ENCODE measurements at places on chromosomes 1 and 21.
A peak's percentile ranks its signal among the peaks of the same experiment; 100 is the strongest.

DNA sequence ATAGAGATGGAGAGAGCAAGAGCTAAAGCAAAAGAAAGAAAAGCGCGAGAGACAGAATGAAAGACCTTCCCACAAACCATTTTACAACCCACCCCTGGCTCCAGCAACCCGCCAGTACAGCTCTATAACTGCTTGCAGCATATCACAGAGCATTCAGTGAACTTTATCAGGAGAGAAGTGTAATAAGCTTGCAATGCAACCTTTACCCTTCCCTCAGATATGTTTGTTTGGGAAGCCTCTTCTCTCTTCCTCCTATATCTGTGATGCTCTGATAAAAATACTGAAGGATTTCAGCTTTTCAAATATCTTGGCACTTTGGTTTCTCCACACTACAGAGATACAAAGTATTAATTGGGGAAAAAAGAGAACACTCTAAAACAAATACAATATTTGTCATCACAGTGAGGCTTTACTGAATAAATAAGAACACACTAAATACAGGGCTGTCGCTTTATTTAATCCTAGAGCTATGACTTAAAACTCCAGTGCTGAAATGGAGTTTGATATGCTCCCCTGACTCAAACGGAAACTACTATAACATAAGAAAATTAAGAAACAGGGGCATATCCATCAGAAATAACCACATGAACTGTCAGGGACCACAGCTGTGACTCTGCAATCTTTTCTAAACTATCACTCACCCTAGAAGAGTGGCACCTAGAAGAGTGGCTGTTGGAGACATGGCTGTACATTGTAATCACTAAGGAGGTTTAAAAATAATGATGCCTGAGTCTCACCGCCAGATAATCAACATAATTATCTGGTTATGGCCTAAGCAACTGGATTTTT lies 6.7 kb downstream of the CRP start:
- no peak for DNase-seq

- no peak for DNase-seq
Observed at GRCh38 chr1:171850651-171851350, 9.5 kb downstream of the DNM3 start.

GRCh38 chr1:92934395-92935378 lies 26.6 kb downstream of the DIPK1A start:
- DNase-seq = no peak

GRCh38 chr21:29682800-29683199 lies 257.0 kb downstream of the GRIK1 start:
- DNase-seq = no peak

- no peak for DNase-seq
Observed at GRCh38 chr21:26080211-26080610, 90.4 kb downstream of the APP start.

DNA sequence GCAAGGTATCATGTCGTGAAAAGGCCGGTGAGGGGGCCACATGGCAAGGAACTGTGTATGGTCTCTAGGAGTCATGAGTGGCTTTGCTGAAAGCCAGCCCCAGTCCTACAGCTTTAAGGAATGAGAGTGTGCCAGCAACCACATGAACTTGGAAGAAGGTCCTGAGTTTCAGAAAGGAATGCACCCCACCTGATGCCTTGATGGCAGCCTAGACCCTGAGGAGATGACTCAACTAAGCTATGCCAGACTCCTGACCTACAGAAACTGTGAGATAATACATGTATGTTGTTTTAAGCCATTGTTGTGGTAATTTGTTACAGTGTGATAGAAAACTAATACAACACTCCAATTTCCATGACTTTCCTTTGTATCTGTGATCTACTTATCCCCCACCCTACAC lies 33.5 kb upstream of the AKT3 start:
- no peak for DNase-seq

DNA sequence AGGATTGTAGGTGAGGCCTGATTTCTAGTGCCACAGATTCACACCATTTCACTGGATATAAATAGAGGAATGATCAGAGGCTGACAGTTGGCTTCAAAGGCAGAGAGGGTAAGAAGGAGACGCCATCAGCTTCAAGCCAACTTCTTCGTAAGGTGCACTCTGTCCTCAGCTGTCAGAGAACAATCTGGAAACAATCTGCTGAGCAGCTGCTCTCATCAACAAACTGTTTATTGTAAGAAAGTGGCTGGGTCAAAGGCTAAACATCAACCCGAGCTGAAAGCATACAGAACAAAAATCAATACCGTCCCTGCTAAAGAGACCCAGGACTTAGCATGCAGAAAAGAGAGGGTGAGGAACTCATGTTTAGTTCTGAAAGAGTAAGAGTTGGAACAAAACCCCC lies 48.2 kb downstream of the HLCS start:
- no peak for DNase-seq

GRCh38 chr1:19811206-19811851 lies 3.8 kb downstream of the RNF186 start:
- no peak for DNase-seq

GRCh38 chr21:42148097-42148496 lies 70.8 kb upstream of the ABCG1 start:
- DNase-seq = no peak

GRCh38 chr21:33360281-33360680 lies 35.5 kb downstream of the IFNAR1 start:
- no peak for DNase-seq

GRCh38 chr1:196660852-196661251 lies 9.0 kb downstream of the CFH start:
- DNase-seq = peak; percentile 43

DNA sequence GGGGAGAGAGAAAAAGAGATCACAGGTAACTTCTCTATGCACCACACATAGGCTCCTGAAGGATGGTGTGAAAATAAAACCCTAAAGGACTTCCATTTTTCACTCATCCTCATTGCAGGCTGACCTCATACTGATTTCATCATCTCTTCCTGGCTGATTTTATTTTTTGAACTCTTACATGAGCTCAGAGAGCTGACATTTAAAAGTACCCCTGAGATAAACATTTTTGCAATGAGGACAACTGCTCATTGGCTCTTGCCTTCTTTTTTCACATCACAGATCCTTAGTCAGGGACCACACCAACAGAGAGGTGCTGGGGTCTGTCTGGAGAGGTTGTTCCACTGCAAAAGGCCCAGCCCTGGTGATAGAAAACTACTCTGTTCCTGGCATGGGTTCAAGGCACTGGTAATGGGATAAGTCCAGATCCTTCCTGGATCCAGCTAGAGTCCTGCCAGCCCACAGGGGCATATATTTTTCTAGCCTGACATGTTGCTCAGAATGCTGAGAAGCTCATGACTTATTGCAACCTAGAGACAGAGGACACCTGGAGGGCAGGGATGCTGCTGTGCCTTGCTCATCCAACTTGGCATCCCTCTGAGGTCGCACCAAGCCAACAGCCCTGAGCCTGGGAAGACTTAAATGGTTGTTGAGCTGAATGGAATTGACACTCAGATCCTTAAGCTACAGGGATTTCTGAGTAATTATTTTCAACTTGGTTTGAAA lies 360.0 kb downstream of the HHAT start:
- DNase-seq = no peak

DNA sequence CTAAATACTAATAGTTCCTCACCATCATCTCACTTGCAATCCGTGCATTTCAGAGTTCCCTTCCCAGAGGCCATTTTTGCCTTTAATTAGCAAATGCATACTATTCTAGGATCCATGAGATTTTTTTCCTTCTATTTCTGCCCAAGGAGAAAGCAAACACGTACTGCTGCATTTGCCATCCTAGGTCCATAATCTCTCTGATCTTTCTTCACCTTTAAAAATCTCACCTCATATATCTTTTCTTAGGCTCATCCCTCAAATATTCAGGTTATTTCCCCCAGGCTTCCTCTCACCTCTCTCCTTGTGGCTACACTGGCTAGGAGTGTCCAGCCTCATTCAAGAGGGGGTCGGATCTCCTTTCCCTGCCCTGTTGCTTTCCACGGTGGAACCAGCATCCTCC lies 338.6 kb downstream of the SETD4 start:
- no peak for DNase-seq

- no peak for DNase-seq
Observed at GRCh38 chr1:28354121-28354520, 15.4 kb upstream of the PHACTR4 start.

- no peak for DNase-seq
Observed at GRCh38 chr21:28770867-28771661, 221.6 kb downstream of the LTN1 start.

- peak; percentile 58 for DNase-seq
Observed at GRCh38 chr1:87330057-87330884, 1.6 kb downstream of the LMO4 start.

DNA sequence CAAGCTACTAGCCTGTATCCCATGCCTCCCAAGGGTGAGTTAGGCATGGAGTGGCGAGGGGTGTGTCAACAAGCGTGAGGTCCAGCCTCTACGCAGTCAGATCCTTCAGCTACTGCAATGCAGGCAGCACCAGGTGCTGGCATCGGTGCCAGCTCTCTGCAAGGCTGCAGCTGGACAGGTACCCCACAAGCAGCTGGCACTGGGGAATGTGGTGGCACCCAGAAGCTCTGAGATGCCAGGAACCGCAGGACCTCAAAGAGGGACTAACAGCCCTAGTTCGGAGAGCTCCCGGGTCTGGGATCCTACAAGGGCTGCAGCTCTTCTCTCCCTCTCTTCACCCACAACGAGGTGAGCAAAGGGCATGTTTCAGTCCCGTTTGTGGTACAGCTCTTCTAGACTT lies 974.5 kb downstream of the LTN1 start:
- DNase-seq = no peak

DNA sequence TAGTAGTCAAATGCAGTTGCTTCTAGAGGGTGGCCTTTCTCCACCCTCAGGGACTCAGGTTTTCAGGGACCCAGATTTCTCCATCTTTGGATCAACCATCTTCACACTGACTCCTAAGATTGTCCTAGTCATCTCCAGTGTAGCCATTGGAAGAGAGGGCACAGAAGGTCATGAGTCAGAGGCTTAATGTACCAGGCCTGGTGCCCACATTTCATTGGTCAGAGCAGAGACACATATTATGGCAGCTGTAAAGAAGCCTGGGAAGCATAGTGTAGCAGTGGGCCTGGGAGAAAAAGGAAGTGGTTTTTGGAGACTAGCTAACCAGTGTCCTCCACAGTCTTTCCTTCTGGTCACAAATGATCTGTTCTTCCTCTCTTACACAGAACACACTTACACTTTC lies 122.5 kb downstream of the GIPC2 start:
- DNase-seq = peak; percentile 23

DNA sequence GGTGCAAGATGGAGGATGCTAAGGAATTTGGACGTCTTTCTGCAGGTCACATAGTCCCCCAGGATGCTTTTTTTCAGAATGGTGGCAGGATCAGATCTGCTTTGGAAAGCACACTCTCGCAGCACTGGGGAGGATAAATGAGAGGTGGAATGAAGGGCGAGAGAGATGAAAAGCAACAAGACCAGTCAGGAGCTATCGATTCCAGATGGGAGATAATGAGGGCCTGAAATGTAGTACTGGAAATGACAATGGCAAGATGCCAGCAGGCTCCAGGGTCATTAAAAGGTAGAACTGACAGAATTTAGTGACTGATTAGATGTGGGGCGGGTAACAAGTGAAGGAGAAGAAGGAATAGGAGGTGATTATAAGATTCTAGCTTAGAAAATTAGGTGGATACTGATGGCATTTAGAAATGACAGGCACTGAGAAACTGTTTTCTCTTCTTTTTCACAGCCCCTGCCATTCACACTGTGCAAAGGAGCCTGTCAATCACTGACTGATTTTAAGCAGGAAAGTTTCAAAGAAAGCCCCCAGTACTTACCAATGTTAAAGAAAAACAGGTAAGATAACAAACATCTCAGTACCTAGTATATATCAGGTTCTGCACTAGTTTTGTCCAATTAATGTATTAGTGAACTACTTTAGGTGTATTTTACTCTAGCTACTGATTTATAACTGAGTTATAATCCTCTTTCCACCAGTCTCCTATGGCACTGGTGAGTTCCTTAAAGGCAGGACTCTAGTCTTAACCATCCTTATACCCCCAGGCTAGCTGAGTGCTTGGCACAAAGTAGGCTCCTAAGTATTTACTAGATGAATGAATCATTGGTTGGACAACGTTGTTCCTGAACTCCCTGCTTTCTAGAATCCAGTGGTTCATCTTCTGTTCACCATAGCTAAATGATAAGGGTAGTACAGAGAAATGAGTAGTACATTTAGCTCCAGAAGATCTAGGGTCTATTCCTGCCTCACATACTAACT lies 9.2 kb downstream of the PIGM start:
- no peak for DNase-seq

GRCh38 chr1:112723511-112723839 lies 8.3 kb upstream of the PPM1J start:
- no peak for DNase-seq

DNA sequence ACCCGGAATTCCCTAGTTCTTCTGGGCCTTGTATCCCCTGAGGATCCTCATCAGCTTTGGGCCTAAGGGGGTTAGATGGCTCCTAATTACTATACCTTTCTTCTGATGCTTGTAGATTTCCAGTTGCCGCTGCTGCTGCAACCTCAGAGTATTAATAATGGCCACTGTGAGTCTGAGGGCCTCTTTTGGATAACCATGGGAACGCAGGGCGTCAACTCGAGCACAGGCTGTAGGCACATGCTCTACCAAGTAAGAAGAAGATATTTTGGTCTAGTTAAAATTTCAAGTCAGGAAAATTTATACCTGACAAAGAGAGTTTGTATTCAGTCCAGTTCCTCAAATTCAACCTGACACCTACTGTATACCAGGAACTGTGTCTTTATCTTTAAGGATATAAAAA lies 28.2 kb downstream of the UROD start:
- DNase-seq = no peak

GRCh38 chr1:223641523-223642039 lies 23.9 kb downstream of the CAPN8 start:
- DNase-seq = no peak

DNA sequence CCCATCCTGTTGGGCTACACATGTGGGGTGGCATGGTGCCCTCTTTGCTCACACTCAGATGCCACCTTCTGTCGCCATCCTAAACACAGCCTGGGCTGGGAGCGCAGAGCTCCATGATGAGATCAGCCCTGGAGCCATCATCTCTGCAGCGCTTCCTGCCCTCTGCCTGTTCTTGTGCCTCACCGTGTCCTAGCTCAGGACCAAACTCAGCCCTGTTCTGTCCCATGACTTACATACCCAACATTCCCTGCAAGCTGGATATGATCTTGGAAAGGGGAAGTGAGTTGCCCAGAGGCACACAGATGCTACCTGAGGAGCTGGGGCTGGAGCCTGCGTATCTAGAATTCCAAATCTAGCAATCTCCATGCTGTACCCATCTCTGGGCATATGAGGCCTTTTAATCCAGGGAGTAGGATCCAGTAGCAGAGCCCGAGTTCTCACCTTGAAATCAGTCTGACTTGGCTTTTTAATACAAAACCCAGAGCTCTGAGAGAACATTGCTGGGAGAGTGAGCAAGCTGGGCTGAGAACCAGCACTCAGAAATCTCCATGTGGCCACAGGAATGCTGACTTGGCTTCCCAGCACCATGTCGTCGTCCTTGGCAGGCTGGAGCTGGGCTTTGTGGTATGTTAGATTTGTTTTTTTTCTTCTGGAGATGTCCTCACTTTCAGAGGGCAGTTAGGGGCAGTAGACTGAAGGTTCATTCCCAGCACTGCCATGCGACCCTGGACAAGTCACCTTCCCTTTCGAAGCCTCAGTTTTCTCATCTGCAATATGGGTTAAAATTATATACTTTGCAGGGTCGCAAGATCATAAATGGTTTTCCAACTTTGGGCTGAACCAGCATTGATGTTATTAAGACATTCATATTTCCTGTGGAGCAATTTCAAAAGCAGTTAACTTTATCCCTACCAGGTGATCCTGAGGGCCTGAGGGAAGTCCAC lies 2.6 kb downstream of the ALPL start:
- DNase-seq = no peak
